T-helper 2 cell treated with Interferon-gamma antibody and Interleukin-4, amounts not matched to agents 100 ng/mL and 5 ng/mL, for 36 hours (primary cell): ENCODE measurements at places on chromosomes 1 and 21. TPM values are rescaled to one million over a fixed set of nuclear protein-coding genes. Genes with fewer than 3 reads are reported as not detected.

Gene OR2L8
- total RNA-seq: 0.30 TPM in 1 of 2 replicates, not detected in the other

Gene URB2
- total RNA-seq: 20.5 and 21.3 TPM in 2 replicates

Gene TSACC
- total RNA-seq: 0.50 TPM in 1 of 2 replicates, not detected in the other

Gene A3GALT2
- total RNA-seq: not detected in 2 replicates

Gene SAMD13
- 0.36 TPM in 1 of 2 replicates, not detected in the other for total RNA-seq

Gene NIPAL3
- 31.6 and 33.0 TPM in 2 replicates for total RNA-seq
